ENCODE measurements at places on chromosomes 7 and 10.

DNA sequence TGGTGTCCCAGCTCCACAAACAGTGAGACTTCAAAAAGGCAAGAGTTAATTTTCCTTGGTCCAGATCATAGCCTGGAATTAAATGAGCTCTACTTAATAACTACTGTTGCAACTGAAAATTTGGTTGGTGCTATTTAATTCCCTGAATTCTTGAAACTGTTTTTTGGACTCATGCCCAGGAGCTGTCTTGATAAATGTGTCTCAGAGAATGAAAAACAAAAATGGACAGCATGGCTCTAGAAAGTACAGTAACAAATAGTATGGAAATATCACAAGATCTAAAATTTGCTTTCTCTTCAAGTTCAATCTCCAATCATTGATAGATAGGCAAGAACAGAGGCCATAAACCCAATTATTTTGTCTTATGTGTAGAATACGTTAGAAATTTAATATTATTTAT, 42.5 kb downstream of the CCDC71L start:
- peak; percentile 65 for DNase-seq

DNA sequence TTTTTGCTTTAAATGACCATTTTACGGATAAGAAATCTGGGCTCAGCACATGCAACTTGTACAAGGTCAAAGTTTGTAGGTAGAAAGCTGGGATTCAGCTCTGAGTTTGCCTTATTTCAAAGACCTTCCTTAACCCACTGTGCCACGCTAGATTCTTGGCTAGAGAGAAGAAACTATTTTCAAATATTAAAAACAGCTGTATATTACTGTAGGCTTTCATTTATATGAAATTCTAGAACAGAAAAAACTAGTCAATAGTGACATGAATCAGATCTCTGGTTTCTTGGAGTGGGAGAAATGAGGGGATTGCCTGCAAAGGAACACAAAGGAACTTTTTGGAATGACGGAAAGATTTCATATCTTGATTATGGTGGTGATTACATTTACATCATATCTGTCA, 53.0 kb upstream of the C1GALT1 start:
- DNase-seq, result no peak

- peak; percentile 72 for DNase-seq
Measured at GRCh38 chr7:39613577-39613976, 9.8 kb upstream of the RALA start.

GRCh38 chr7:85186083-85186520, 754 bp downstream of the SEMA3D start:
- no peak for DNase-seq

DNA sequence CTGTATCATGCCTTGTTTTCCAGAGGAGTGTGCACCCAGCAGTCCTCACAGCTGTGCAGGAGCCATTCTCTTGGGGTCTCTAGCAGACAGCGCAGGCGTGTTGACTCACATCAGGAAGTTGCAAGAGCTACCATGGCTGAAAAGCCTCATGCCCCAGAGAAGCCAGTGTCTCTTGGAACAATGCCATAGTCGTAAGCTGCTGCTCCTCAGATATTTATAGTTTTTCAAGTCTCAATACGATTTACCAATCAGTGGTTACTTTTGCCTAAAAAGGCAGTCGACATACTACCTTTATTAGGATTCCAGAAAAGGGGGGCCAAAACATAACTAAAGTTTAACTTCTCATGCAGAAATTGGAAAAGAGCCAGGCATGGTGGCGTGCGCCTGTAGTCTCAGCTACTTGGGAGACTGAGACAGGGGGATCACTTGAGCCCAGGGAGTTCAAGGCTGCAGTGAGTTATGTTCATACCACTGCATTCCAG, 407.7 kb downstream of the PARD3 start:
- no peak for DNase-seq

DNA sequence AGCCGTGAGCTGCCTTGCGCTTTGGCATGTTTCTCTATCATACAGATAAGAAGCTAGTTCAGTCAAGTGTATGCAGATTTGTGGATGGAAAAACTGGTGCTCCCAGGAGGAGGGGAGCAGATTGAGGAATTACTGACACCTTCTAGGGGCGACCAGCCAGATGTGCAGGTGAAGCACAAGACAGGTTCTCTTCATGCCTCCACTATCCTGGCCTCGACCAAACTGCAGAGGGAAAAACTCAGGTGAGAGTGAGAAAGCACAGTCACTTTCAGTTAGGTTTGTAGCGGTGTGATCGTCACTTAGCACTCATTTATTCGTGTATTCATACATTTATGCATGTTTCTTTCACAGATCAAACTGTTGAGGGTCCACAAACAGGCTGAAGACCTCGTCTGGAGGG, 600 bp upstream of the DBNL start:
- no peak for DNase-seq

DNA sequence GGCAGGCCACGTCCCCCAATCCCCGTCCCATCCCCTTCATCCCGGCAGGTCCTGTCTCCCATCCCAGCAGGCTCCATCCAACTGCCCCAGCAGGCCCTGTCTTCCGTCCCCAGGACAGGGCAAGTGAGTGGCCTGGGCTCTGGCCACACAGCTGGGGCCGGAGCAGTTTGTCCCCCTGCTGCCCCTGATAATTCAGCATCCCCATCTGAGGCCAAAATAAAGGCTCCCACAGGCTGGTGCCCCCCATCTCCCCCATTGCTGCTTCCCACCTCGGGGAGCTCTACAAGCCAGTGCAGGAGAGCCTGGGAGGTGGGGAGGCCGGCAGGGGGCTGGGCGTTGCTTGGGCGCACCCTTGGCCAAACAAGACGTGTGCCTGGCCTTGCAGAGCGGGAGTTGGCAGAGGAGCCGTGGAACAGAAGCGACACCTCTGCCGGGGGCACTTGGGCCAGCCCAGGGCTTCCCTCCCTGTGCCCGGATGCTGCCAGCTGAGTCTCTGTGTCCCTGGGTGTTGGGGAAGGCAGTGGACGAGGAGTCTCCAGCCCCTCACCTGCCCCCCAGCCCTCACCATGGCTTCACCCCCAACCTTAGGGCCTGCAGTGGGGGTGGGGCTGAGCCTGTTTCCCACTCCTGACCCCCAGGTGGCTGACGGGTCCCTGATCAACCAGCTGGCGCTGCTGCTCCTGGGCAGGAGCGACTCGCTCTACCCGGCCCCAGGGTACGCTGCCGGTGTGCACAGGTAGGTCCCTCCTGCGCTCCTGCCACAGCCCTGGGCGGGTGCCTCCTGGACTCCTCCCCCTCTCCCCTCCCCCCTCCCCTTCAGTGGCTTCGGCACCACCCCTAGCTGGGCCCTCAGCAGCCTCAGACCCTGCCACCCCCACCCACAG, 14.0 kb downstream of the AP5Z1 start:
- DNase-seq, result no peak

- DNase-seq, result no peak
Measured at GRCh38 chr10:80429521-80429973, 21.2 kb downstream of the PRXL2A start.

DNA sequence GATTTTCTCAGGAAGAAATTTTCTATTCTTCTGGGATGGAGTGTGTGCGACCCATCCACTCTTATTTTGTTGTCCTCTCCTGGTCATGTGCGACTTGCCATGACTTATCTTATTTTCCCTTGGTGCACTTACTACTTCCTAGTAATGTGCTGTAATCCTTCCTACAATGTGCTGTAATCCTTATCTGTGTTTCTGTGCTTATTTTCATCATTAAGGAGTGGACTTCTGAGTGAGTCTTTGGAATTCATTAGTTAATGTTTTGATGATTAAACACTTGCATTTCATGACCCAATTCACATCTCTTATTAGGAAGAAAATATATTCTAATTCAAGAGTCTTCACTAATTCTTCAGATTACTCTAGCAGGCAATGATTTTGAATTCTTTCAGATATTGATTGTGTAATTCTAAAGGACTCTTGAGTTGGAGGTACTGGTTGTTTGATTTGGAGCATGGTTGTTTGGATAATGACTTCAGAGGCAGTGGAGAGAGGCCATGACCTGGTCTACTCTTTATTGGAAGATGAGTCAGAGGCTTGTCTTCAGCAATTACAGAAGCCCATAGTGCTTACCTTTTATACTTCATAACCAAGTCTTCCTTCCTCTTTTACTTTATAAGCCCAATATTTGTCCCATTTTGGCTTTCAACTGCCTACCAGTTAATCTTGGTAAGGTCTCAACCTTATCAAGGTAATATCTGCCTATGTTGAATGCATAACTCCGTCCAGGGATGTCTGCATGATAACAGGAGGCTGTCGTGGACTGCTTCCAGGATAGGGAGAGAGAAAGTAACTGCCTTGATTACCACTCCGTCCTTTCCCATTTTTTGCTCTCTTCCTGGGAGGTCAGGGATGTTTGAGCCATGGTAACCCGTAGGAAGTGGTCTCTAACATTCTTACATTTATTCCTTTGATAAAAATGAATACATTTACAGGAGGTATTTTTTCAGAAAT, 278.3 kb upstream of the SP8 start:
- DNase-seq, result no peak

GRCh38 chr10:21757185-21757901, 223.3 kb downstream of the MLLT10 start:
- no peak for DNase-seq

DNA sequence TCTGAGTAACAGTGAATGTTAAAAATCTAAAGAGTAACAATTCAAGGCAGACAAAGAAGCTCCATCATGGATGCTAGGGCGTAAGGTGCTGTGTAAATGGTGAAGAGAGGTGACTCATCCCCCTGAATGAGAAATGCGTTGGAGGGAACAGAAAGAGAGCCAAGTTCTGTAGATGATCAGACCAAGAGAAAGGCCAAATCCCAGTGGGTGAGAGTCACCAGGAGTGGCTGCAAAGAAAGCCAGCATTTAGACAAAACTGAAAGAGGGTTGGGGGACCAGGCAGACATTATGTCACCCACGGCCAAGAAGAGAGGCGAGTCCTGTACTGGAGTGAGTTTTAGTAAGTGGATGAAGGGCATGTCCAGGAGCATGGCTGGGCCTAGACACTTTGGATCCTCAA, 153.1 kb downstream of the TRIL start:
- peak; percentile 64 for DNase-seq

GRCh38 chr10:122780391-122780790, 65.3 kb downstream of the CUZD1 start:
- DNase-seq, result no peak

GRCh38 chr7:92699966-92700514, 109.8 kb upstream of the FAM133B start:
- DNase-seq, result no peak

- DNase-seq, result no peak
Measured at GRCh38 chr10:47026301-47027107, 115.3 kb downstream of the PTPN20 start.

GRCh38 chr7:32218741-32219288, 148.6 kb upstream of the PDE1C start:
- DNase-seq, result no peak

- peak; percentile 35 for DNase-seq
Measured at GRCh38 chr10:124744102-124745050, at the start of gene FAM53B. FAM53B (minus strand) TSS chr10:124744378; CDS start chr10:124706713, 37,665 bp downstream.

DNA sequence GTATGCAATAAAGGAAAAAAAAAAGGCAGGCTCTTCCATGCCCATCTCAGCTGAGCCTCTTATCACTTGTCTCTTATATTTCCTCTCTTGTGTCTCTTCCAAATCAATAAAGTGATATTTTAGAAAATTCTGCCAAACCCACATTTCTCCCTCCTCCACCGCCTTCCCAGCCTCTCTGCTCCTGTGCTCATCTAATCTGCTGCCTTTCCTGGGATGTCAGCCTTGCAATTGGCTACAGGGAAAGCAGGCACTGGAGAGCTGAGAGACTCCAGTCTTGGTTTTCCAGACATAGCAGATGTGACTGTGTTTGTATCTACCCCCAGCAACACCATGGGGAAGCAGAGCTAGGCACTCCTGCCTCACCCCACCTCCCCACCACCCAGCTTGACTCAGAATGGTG, 298.4 kb downstream of the KCNMA1 start:
- no peak for DNase-seq

GRCh38 chr10:29618341-29619171, 16.2 kb downstream of the SVIL start:
- no peak for DNase-seq

- no peak for DNase-seq
Measured at GRCh38 chr10:102726274-102726673, 11.8 kb downstream of the SFXN2 start.

- peak; percentile 59 for DNase-seq
Measured at GRCh38 chr7:29102558-29103151, 43.7 kb downstream of the CPVL start.

DNA sequence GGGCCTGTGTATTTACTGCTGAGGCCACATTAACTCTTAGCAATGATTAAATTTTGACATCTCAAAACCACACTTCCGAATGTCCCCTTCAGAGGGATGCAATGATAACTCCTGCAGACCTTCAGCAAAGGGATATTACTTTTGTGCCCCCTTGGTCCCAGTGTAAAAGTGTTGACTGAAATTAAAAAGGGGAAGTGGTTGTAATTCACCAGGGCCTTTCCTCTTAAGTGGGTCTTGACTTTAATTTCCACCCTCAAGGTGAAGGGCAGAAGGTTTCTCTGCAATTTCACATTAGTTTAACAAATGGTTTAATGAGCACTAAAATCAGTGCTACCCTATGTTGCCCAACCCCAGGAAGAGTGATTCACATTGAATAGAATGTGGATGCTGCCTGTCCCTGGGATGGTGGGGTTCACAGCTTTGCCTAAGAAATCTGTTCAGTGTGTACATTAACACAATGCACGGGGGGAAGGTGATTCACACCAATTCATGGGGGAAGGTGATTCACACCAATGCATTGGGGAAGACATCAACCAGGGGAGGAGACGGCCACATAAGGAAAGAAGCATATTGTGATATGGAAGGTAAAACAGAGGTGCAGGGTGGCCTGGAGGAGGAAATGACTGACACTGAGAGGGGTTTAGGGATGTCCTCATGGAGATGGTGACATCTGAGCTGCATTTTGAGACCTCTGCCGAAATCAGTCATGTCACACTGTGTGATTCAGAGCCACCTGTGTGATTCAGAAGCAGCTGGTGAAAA, 19.4 kb upstream of the TNS3 start:
- peak; percentile 82 for DNase-seq

DNA sequence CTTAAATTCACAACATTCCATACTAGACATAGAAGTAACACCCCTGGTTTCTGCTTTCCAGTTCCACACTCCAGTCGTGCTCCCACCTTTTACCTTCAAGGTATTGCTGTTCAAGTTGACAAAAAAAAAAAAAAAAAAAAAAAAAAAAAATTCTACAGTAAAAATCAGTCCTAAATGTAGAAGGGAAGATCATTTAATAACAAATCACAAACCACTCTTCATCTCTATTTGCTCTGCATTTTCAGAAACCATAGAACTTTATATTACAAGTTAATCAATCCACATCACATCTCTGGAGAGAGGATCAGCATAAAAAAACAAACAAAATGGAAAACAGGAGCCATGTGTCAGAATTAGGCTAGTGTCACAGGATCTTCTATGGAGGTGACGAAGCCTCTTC, 206.3 kb upstream of the KLF14 start:
- DNase-seq, result no peak

GRCh38 chr10:74150204-74150989, at the start of gene AP3M1:
AP3M1 (minus strand) TSS chr10:74150828; CDS start chr10:74138379, 12,449 bp downstream.
- DNase-seq, result no peak

DNA sequence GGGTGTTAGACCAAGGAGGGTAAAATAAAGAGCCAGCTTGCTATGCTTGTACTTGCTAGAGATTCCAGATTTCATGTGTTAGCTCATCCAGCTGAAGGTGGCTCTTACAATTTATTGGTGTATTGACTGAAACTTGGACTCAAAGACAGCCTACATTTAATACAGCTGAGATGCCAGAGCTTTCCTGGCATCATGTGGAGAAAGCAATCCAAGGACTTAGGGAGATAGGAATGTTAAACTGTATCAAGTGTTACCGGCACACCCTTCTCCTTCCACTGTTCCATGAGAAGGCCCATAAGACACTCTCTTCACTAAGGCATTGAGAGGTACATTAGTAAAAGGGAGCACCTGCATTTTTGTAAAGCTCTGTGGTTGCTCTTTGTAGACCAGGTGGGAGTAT, 9.3 kb upstream of the HERPUD2 start:
- no peak for DNase-seq
